ENCODE measurements at places on chromosomes 7 and 10. TPM values are rescaled to one million over a fixed set of nuclear protein-coding genes. Genes with fewer than 3 reads are reported as not detected.

DNA sequence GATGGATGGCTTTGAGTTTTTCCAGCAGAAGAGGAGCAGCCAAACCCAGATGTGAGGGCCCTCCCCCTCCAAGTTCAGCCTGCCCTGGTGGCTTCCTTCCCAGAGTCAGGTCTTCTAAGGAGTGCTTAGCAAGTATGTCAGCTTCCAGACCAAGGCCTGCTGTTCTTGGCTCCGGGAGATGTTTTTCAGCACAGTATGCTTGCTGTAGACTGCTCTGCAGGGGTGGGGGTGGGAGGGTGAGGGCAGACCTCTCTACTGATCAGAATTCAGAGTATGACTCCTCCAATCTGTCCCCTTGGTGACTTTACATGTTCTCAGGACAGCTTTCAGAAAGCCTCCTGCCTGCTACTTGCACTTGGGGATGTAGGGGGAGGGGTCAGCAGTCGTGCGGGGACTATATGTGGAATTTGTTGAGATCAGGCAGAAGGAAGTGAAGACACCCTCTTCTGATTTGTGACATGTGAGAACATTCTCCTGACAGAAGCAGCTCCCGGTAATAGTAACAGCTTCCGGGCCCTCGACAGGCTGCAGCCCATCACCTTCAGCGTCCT, 516.4 kb upstream of the ZMIZ1 start:
- DNase-seq, result no peak
- H3K4me3 ChIP-seq, result no peak overlapping the region
- H3K27me3 ChIP-seq, result peaks cover 26% of the 10 kb centered on the region

The WASHC2C gene
- 51.8 TPM for total RNA-seq

DNA sequence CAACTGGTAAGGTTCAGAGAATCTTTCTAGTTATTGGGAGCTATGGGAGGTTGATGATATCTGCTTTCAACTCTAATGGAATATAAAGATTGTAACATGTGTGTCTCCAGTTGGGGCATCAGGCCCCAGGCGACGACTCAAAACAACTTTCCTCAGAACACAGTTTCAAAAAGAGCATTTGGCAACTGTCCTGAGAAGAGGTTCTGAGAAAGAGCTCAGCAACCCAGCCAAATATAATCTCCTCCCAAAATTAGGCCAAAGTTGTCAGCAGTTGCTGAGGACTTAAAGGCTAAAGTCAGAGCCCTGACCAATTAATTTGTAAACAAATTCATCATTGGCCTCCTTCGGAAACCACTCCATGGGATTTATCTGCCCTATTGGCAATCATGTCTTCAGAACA, 251.1 kb upstream of the NFE2L3 start:
- no peaks in the 10 kb centered on the region for H3K36me3 ChIP-seq
- no peak overlapping the region for H3K27ac ChIP-seq
- no peak for DNase-seq
- H3K4me1 ChIP-seq, result no peaks in the 10 kb centered on the region
- no peak overlapping the region for H3K4me3 ChIP-seq
- H3K27me3 ChIP-seq, result peaks cover 9% of the 10 kb centered on the region

The C7orf33 gene
- total RNA-seq, result not detected

The UTF1 gene
- total RNA-seq, result not detected

DNA sequence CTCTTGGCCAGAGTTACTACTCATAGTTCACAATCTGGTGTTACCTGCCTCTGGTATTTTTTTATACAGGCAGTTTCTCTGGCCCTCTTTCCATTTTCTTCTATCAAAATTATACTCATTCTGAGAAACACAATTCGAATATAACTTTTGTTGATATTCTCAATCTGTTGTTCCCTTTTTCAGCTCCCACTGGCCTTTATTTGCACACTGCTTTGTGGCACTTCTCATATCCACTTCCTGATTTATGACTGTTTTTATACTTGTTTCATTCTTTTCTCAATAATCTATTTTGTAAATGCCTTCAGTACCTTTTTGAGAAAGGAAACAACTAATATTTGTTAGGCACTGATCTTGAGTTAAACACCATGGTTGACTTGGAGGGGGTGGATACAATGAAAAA, 93.8 kb upstream of the HDAC9 start:
- peaks cover 2% of the 10 kb centered on the region for H3K4me1 ChIP-seq
- no peaks in the 10 kb centered on the region for H3K27me3 ChIP-seq
- H3K4me3 ChIP-seq, result no peak overlapping the region
- no peak overlapping the region for H3K27ac ChIP-seq
- no peak for DNase-seq
- no peaks in the 10 kb centered on the region for H3K36me3 ChIP-seq

GRCh38 chr7:74032191-74032490, 4.2 kb downstream of the ELN start:
- H3K36me3 ChIP-seq, result no peaks in the 10 kb centered on the region
- no peak overlapping the region for H3K4me3 ChIP-seq
- H3K4me1 ChIP-seq, result peaks cover 10% of the 10 kb centered on the region

The STEAP4 gene
- not detected for total RNA-seq

- H3K36me3 ChIP-seq, result peaks cover 4% of the 10 kb centered on the region
- H3K27ac ChIP-seq, result no peak overlapping the region
- H3K4me3 ChIP-seq, result no peak overlapping the region
These were observed 219.2 kb upstream of the C7orf33 start for GRCh38 chr7:148371280-148371937.

- no peak overlapping the region for H3K4me3 ChIP-seq
- no peak overlapping the region for H3K27ac ChIP-seq
- peaks cover 28% of the 10 kb centered on the region for H3K27me3 ChIP-seq
- H3K4me1 ChIP-seq, result peaks cover 13% of the 10 kb centered on the region
- H3K36me3 ChIP-seq, result no peaks in the 10 kb centered on the region
These were observed 130.2 kb downstream of the KCNMA1 start for GRCh38 chr10:77507291-77507880.

The GRM8 gene
- 4.2 TPM for total RNA-seq

- no peak for DNase-seq
- peak overlapping the region; percentile 38 for H3K27ac ChIP-seq
- no peaks in the 10 kb centered on the region for H3K36me3 ChIP-seq
- H3K4me1 ChIP-seq, result peaks cover 6% of the 10 kb centered on the region
- H3K27me3 ChIP-seq, result peaks cover 94% of the 10 kb centered on the region
These were observed 448 bp upstream of the EVX1 start for GRCh38 chr7:27242154-27242553.

DNA sequence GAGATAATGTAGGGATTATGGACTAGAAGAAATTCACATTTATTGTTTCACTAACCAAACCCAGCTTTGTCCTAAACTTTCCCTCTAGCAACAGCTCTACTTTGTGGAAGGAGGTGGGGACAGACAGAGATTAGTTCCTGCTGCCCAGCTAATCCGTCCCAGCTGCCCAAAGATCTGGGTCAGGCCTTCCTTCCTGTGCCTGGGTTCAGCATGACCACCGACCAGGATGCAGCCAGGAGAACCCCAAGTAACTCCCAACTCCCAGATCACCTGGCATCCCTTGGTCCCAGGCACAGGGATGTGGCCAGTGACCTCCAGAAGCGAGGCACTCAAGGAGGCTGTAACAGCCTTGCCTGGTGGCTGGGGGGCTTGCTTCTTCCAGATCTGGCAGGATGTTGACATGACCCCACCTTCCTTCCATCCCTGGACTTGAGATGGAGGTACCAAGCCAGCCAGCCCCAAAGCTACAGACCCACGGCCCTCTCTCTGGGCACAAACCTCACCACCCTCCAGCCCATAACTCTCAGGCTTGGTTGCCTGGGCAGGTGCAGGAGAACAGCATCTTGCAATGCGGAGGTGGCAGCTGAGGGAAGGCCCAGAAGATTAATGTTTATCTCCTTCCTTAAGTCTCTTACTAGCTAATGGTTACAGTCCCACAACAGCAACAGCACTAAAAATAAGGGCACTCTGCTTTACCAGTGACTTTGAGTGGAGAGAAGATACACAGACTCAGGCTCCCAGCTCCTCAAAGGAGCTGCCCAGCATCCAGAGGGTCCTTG, 11.1 kb downstream of the CAMK2G start:
- no peaks in the 10 kb centered on the region for H3K4me1 ChIP-seq
- DNase-seq, result no peak
- no peaks in the 10 kb centered on the region for H3K27me3 ChIP-seq
- H3K4me3 ChIP-seq, result no peak overlapping the region
- H3K27ac ChIP-seq, result no peak overlapping the region

The GNGT1 gene
- not detected for total RNA-seq

GRCh38 chr10:1267568-1267967, 211.4 kb downstream of the WDR37 start:
- no peak for DNase-seq
- H3K36me3 ChIP-seq, result no peaks in the 10 kb centered on the region
- no peaks in the 10 kb centered on the region for H3K4me1 ChIP-seq

- H3K27me3 ChIP-seq, result no peaks in the 10 kb centered on the region
- no peak for DNase-seq
- no peaks in the 10 kb centered on the region for H3K36me3 ChIP-seq
- H3K4me3 ChIP-seq, result no peak overlapping the region
- H3K27ac ChIP-seq, result no peak overlapping the region
These were observed 27.2 kb upstream of the WNT16 start for GRCh38 chr7:121301446-121302213.

The TAS2R4 gene
- total RNA-seq, result 2.4 TPM

DNA sequence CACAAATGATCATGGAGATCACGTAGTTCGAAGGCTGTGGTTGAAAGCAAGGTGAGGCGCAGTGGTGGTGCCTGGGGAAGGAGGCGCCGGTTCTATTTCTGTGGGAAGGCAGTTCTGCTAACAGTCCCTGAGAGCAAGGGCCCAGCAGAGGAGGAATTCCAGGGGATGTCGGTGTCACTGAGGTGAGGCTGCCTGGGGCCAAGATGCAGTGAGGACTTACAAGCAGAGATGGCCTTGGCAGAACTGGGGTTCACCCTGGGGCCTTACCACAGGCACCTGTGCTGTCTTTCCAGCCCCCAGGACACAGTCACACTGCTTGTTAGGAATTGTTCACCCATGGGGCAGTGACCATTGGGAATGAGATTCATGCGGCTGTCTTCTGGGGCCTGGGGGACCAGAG, 26.7 kb downstream of the GBX1 start:
- no peaks in the 10 kb centered on the region for H3K27me3 ChIP-seq
- no peak overlapping the region for H3K27ac ChIP-seq
- no peak overlapping the region for H3K4me3 ChIP-seq
- no peak for DNase-seq

DNA sequence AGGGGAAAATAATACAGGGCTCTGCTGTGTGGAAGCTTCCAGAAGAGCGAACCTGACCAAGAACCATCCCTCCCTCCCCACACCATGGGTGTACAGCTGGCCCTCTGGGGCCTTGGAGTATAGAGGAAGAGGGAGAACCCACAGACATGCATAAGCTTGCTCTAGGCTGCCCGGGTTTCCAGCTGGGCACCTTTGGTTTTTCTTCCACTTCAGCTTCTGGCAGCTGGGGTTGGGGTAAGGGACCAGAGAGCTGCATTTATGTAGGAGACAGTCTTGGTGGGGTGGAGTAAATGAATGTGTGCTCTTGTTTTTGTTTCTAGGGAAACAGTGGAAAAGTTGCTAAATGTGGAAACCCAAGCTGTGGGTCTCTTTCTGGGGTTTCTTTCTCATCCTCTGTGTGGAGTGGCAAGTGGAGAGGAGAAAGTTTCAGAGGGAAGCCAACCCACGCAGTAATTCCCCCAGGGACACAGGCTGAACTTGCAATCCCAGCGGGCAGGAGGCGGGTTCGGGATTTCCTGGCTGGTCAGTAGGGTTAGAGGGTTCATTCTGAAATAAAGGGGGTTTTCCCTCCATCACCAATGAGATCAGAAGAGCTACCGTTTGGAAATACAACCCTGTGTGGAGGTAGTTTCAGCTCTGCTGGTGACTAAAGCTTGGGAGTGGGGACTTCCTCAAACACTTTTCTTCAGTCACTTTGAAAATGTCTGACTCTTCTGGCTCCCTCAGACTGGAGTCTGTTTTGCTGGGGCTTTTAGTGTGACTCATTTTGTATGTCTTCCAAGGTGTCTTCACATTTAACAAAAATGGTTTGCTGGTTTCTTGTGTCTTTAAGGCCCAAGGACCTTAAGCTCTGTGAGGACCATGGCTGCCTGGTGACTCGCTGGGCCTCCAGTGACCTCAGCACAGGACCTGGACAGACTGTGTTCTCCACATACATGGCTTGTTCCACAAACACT, 22.2 kb upstream of the SRGN start:
- H3K27me3 ChIP-seq, result peaks cover 21% of the 10 kb centered on the region
- no peak overlapping the region for H3K4me3 ChIP-seq
- no peak overlapping the region for H3K27ac ChIP-seq
- no peak for DNase-seq

The MYOF gene
- 25.5 TPM for total RNA-seq

- H3K27ac ChIP-seq, result no peak overlapping the region
- H3K4me1 ChIP-seq, result peaks cover 3% of the 10 kb centered on the region
- DNase-seq, result no peak
These were observed 2.5 kb upstream of the MLXIPL start for GRCh38 chr7:73626814-73627213.

The LRRD1 gene
- 0.31 TPM for total RNA-seq

The OR2A5 gene
- total RNA-seq, result not detected

The OGDHL gene
- 11.7 TPM for total RNA-seq

- H3K4me3 ChIP-seq, result no peak overlapping the region
- H3K27ac ChIP-seq, result no peak overlapping the region
- H3K27me3 ChIP-seq, result no peaks in the 10 kb centered on the region
- H3K36me3 ChIP-seq, result no peaks in the 10 kb centered on the region
These were observed 71.9 kb upstream of the STK17A start for GRCh38 chr7:43511029-43511428.

DNA sequence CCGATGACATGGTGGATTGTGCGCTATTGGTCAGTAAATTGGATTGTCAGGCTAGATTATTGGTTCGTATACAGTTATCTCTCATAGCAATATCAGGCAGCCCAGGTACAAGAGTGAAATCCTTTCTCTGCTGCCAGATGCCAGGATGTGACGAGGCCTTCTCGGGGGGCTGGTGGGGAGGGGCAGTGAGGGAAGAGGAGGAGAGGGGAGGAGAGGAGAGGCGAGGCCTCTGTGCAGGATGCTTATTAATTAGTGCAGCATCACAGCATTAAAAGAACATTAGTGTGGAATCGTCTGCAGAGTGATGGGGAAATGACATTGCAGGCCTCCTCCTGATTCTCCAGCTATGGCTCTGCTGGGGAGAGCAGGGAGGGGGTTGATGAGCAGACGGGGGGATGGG, 30.5 kb upstream of the SLF2 start:
- peaks cover 36% of the 10 kb centered on the region for H3K27me3 ChIP-seq
- peaks cover 11% of the 10 kb centered on the region for H3K4me1 ChIP-seq
- no peak for DNase-seq
- H3K27ac ChIP-seq, result no peak overlapping the region
- H3K36me3 ChIP-seq, result no peaks in the 10 kb centered on the region
- no peak overlapping the region for H3K4me3 ChIP-seq

The GPR158 gene
- total RNA-seq, result 0.11 TPM

- DNase-seq, result no peak
- peaks cover 37% of the 10 kb centered on the region for H3K4me1 ChIP-seq
- no peak overlapping the region for H3K4me3 ChIP-seq
- peaks cover 5% of the 10 kb centered on the region for H3K36me3 ChIP-seq
- no peaks in the 10 kb centered on the region for H3K27me3 ChIP-seq
These were observed 46.9 kb upstream of the FMC1 start for GRCh38 chr7:139294241-139294640.

- peaks cover 1% of the 10 kb centered on the region for H3K4me1 ChIP-seq
- no peak for DNase-seq
- peaks cover 8% of the 10 kb centered on the region for H3K27me3 ChIP-seq
- H3K27ac ChIP-seq, result no peak overlapping the region
These were observed 307.7 kb downstream of the MDFIC start for GRCh38 chr7:115229401-115230105.

Measured in progenitor cell of endocrine pancreas (in vitro differentiated cells).